HCT116 (cell line): ENCODE measurements at places on chromosomes 6 and 20. TPM values are rescaled to one million over a fixed set of nuclear protein-coding genes. Genes with fewer than 3 reads are reported as not detected.
A peak's percentile ranks its signal among the peaks of the same experiment; 100 is the strongest.

OSTM1 gene
- 11.2 TPM for total RNA-seq

PTCRA gene
- not detected for total RNA-seq

CTAGE9 gene
- total RNA-seq, result not detected

PAK5 gene
- total RNA-seq, result not detected

PRR18 gene
- total RNA-seq, result not detected

HSPA1L gene
- 0.12 TPM for total RNA-seq

PARD6B gene
- 41.3 TPM for total RNA-seq

SLC22A23 gene
- 11.5 TPM for total RNA-seq

DNA sequence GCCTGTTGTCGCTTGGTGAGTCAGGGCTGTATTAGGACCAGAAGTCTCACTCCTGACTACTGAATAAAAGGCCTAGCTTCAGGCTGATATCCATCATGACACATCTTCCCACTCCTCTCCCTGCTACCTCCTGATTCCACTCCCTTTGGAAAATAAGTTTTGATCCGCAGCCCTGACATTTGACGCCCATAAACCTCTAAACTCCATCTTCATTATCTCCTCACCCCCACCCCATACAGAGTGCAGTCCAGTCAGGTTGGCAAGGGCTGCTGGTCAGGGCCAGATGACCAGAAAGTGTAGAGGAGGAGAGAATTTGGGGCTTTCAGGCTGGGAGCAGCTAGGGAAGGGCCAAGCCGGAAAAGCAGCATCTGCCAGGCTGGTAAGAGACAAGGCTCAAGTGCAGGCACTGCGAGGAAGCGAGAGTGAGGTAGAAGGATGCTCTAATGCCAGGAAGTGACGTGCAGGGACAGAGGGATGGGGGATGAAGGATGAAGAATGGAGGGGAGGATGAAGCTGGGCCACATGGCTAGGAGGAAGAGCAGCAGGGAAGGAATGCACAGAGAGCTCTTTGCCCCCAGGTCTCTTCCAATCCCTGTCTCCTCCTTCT, 1.2 kb downstream of the GGT7 start:
- no peak overlapping the region for H3K4me3 ChIP-seq
- no peaks in the 10 kb centered on the region for H3K27me3 ChIP-seq
- DNase-seq, result no peak
- H3K4me1 ChIP-seq, result peaks cover 41% of the 10 kb centered on the region

- no peaks in the 10 kb centered on the region for H3K4me1 ChIP-seq
- no peaks in the 10 kb centered on the region for H3K27me3 ChIP-seq
- no peaks in the 10 kb centered on the region for H3K36me3 ChIP-seq
- no peak overlapping the region for H3K27ac ChIP-seq
- H3K4me3 ChIP-seq, result no peak overlapping the region
- no peak for DNase-seq
Observed at GRCh38 chr6:135796643-135797305, 54.7 kb upstream of the PDE7B start.

GRCh38 chr6:55058682-55059081, 115.6 kb upstream of the HCRTR2 start:
- H3K36me3 ChIP-seq, result no peaks in the 10 kb centered on the region
- H3K4me1 ChIP-seq, result no peaks in the 10 kb centered on the region
- no peak for DNase-seq
- no peak overlapping the region for H3K27ac ChIP-seq
- no peaks in the 10 kb centered on the region for H3K27me3 ChIP-seq

DNA sequence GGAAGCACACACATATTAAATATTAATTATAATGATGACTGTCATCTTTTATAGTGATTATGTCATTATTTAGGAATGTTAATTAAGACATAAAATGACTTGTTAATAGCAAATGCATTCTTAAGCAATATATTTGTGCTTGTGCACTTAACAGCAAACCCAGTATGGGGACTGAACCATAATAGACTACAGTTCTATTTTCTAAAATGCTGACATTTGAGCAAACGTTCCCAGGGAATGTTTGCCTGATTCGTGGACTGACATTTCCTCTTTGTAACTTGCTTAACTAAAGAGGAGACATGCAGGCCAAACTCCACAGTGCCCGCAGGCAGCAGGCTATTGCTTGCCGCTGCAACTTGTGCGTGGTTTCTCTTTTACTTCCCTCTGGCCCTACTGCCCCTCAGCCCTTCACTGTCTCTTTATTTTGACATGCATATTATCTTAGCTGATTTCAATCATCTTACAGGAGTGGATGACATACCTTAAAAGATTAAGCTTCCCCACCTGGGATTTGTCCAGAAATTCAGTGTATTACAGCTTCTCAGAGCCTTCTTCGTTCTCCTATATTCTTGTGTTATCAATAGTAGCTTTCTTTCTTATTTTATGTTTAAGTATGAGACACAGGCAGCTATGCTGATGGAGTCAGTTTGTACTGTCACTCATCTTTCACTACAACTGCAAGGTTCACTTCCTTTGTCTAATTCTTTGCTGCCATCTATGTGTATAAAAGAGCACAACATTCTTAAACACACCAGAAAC, 141.5 kb downstream of the GMDS start:
- no peaks in the 10 kb centered on the region for H3K27me3 ChIP-seq
- peak; percentile 19 for DNase-seq
- H3K4me1 ChIP-seq, result peaks cover 9% of the 10 kb centered on the region; the same call in 1 of the 2 replicates
- H3K27ac ChIP-seq, result peak overlapping the region; percentile 29

DNA sequence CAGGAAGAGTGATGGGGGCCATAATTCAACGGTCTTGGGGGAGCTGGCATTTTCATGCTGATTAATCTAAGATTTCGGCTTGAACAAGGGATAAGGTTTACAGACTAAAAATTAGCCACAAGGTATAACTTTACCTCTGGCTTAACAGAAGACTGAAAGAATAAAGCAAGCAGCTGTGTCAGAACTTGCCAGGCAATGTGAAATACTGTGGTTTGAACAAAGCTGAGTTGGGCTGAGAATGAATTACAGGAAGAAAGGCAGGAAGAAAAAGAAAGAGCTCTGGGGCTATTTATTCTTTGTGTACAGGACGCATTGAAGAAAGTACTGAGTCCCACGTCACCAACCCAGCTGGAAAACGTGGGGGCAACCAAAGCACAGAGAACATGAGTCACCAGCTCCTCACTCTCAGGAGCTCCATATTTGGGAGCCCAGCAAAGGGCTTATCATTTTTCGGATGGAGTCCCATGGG, 121.5 kb upstream of the NEDD9 start:
- no peaks in the 10 kb centered on the region for H3K27me3 ChIP-seq
- H3K36me3 ChIP-seq, result no peaks in the 10 kb centered on the region
- no peak for DNase-seq
- no peak overlapping the region for H3K27ac ChIP-seq

DNA sequence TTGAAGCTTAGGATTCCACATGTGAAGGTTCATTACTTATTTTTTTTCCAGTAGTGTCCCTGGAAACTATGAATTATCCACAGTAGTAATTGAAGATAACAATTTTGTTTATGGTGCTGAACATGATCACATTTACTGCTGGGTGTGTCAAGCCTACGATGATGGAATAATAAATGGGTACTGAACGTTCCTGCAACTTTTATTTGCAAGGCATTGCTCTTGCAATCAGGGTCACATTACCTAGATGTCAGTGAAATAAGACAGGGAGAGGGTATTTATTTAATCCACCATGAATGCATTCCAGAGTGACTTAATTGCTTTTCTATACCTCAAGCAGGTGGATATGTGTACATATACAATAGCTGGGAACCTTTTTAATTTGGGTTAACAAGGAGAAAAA, 27.0 kb upstream of the MLIP start:
- DNase-seq, result no peak
- no peaks in the 10 kb centered on the region for H3K36me3 ChIP-seq
- no peak overlapping the region for H3K4me3 ChIP-seq
- no peaks in the 10 kb centered on the region for H3K27me3 ChIP-seq
- H3K4me1 ChIP-seq, result no peaks in the 10 kb centered on the region
- H3K27ac ChIP-seq, result no peak overlapping the region

- no peaks in the 10 kb centered on the region for H3K27me3 ChIP-seq
- DNase-seq, result no peak
- H3K27ac ChIP-seq, result no peak overlapping the region
- H3K4me1 ChIP-seq, result no peaks in the 10 kb centered on the region
- no peak overlapping the region for H3K4me3 ChIP-seq
- no peaks in the 10 kb centered on the region for H3K36me3 ChIP-seq
Observed at GRCh38 chr6:161772176-161772575, 498.3 kb upstream of the AGPAT4 start.

- H3K27ac ChIP-seq, result no peak overlapping the region
- H3K4me3 ChIP-seq, result no peak overlapping the region
- no peaks in the 10 kb centered on the region for H3K27me3 ChIP-seq
- no peaks in the 10 kb centered on the region for H3K36me3 ChIP-seq
Observed at GRCh38 chr6:82690283-82690682, 326.7 kb downstream of the TPBG start.

GRCh38 chr6:47716207-47716606, 17.8 kb downstream of the ADGRF4 start:
- no peaks in the 10 kb centered on the region for H3K36me3 ChIP-seq
- no peak for DNase-seq
- no peak overlapping the region for H3K4me3 ChIP-seq
- no peaks in the 10 kb centered on the region for H3K27me3 ChIP-seq

DNA sequence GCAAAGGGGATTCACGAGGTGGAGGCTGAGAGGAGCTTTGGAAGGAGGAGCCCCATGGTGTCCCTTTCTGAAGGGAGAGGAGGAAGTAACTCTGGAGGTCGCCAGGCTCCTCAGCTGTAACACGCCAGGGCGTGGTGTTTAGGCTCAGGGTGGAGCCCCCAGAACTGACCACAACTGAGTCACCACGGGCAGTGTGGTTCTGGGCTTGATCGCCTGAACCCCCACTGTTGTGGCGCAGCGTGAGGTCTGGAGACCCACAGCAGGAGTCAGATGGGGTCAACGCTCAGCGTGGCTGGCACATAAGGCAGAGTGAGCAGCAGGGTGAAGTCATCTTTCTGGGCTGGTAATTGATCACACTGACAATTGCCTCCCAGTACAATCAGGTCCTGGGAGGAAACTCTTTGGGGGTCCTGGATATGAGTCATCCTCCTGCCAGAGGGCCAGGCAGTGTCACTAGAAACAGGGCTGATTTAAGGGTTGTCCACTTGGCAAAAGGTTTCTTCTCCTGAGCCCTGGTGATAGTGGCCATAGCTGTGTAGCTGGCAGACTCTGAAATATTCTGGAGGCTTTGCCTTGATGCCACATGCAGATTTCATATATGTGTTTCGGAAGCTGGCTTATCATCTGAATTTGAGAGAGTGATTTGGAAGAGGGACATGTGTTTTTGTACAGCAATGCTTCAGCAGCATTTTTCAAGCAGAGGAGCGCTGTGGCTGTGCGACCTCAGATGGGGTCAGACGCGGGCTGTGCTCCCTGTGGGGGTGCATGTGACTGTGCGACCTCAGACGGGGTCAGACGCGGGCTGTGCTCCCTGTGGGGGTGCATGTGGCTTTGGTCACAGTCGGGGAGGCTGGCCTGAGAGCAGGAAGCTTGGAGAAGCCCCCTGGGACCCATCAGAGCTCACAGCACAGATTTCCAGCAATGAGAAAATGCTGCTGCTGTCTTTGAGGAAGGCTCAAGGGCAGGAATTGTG, 50.0 kb downstream of the SYNJ2 start:
- no peaks in the 10 kb centered on the region for H3K36me3 ChIP-seq
- peaks cover 30% of the 10 kb centered on the region for H3K4me1 ChIP-seq
- DNase-seq, result peak; percentile 54
- H3K27me3 ChIP-seq, result no peaks in the 10 kb centered on the region
- no peak overlapping the region for H3K4me3 ChIP-seq

DNA sequence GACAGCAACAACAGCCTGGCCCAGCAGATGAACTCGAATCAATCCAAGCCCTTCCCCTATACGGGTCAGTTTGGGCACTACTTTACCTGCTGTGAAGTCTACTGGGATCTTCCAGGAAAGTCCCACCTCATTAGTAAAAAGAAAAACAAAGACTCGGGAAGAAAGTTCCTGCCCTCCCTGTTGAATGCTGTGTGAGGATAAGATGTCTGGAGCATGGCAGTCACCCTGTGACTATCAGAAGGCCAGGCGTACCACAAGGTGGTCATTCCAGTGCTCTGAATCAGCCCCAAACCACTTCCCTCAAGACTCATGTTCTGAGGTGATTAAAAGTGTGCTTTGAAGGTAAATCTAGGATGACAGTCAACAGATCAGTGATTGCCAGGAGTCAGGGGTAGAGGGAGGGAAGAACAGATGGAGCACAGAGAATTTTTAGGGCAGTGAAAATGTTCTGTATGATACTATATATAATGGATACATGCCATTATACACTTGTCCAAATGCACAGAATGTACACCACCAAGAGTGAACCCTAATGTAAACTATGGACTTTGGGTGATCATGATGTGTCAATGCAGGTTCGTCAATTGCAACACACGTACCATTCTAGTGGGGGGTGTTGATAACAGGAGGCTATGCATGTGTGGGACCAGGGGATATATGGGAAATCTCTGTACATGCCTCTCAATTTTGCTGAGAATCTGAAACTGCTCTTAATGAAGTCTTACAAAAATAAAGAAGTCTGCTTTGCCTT, 14.7 kb downstream of the FKBP1A start:
- H3K27ac ChIP-seq, result 0 out of 2 replicates have a peak overlapping the region, but pooled peaks have one; percentile 1
- H3K4me3 ChIP-seq, result no peak overlapping the region
- H3K27me3 ChIP-seq, result no peaks in the 10 kb centered on the region
- peak; percentile 26 for DNase-seq
- peaks cover 12% of the 10 kb centered on the region; the same call in 1 of the 2 replicates for H3K36me3 ChIP-seq
- peaks cover 17% of the 10 kb centered on the region; the same call in 1 of the 2 replicates for H3K4me1 ChIP-seq

- no peak overlapping the region for H3K27ac ChIP-seq
- no peak overlapping the region for H3K4me3 ChIP-seq
- DNase-seq, result no peak
- no peaks in the 10 kb centered on the region for H3K36me3 ChIP-seq
- H3K4me1 ChIP-seq, result no peaks in the 10 kb centered on the region
Observed at GRCh38 chr6:169849396-169849795, 98.0 kb downstream of the ERMARD start.

- H3K4me1 ChIP-seq, result no peaks in the 10 kb centered on the region
- no peaks in the 10 kb centered on the region for H3K36me3 ChIP-seq
- no peaks in the 10 kb centered on the region for H3K27me3 ChIP-seq
- no peak overlapping the region for H3K27ac ChIP-seq
- H3K4me3 ChIP-seq, result no peak overlapping the region
Observed at GRCh38 chr20:54044156-54044555, 26.2 kb downstream of the BCAS1 start.

GRCh38 chr20:17543531-17544131, 12.5 kb upstream of the BFSP1 start:
- no peak overlapping the region for H3K4me3 ChIP-seq
- DNase-seq, result no peak
- H3K27ac ChIP-seq, result no peak overlapping the region
- no peaks in the 10 kb centered on the region for H3K36me3 ChIP-seq
- H3K27me3 ChIP-seq, result no peaks in the 10 kb centered on the region

DNA sequence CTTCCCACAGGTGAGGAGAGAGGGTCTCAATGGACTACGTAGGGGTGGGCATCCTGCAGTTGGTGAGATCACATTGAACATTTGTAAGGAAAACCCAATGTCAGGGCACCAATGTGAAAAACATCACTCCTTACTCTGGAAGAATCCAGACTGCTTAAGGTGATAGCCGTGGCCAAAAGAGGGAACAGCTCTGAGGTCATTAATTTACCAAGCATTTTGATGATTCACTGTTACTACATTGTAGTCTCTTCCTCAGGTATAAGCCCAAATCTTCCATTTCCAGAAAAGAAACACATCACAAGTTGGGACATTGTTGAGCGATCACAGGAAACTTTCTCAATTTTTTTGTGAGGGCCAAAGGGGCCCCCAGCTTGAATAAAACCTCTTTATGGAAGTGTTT, 61.1 kb upstream of the SPTLC3 start:
- no peaks in the 10 kb centered on the region for H3K27me3 ChIP-seq
- DNase-seq, result no peak
- H3K27ac ChIP-seq, result no peak overlapping the region
- H3K4me1 ChIP-seq, result no peaks in the 10 kb centered on the region
- no peaks in the 10 kb centered on the region for H3K36me3 ChIP-seq
- no peak overlapping the region for H3K4me3 ChIP-seq
